MCF 10A (cell line): ENCODE measurements at places on chromosomes 3 and 15. TPM values are rescaled to one million over a fixed set of nuclear protein-coding genes. Genes with fewer than 3 reads are reported as not detected.

- DNase-seq, result no peak
Observed at GRCh38 chr15:89043031-89044002, 44.9 kb upstream of the ABHD2 start.

Gene KBTBD13
- not detected in 2 replicates for total RNA-seq

Gene KCNMB3
- total RNA-seq, result 0.15 and 0.28 TPM in 2 replicates

Gene TMEM207
- total RNA-seq, result not detected in 2 replicates

Gene UTS2B
- total RNA-seq, result 0.26 TPM in 1 of 2 replicates, not detected in the other

DNA sequence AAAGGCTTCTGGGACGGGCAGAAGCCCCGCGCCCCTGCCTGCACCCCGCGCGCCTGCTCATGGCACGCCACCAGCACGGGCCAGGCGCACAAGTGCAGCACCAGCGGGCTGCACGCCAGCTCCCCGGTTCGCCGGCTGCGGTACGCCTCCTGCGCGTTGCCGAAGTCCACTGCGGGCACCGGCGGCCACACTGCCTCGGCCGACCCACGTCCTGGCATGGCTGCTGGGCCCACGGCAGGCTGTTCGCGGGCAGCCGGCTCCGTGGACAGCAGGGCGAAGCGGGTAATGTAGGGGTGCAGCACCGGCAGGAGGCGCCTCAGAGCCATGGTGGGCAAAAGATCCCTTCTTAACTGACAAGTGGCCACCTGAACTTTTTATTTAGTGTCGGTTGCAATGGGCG is 34.8 kb downstream of the MCCC1 start:
- DNase-seq, result no peak

DNA sequence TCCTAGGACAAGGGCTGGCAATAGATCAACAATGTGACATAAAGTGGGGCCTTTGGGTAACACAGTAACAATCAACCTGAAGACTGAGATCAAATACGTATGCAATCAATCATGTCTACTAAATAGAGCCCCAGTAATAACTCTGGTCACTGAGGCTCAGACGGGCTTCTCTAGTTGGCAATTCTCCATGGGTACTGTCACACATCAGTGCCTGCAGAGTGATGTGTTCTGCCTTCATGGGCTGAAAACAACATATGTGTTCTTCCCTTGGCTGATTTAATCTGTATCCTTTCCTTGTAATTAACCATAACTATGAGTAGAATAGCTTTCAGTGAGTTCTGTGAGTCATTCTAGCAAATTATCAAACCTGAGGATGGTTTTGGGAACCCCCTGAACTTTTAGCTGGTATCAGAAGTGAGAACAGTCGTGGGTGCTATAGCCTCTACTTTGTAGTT is 113.6 kb downstream of the TMCO5A start:
- DNase-seq, result no peak

DNA sequence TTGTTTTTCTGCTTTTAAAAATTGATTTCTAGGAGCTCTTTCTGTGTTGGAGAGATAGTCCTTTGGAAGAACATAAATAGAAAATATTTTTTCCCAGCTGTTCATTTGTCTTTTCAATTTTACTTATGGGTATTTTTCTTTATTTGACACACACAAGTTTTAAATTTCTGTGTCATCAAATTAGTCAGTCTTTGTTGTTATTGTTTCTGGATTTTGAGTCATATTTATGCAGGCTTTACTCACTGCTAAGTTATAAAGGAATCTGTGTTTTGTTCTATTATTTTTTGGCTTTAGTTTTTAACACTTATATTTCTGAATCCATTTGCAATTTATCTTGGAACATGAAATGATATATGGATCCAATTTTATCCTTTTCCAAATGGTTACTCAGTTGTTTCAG is 5.9 kb upstream of the GHSR start:
- DNase-seq, result no peak

Gene EFCC1
- total RNA-seq, result not detected in 2 replicates

Gene C3orf80
- 0.28 and 0.29 TPM in 2 replicates for total RNA-seq

DNA sequence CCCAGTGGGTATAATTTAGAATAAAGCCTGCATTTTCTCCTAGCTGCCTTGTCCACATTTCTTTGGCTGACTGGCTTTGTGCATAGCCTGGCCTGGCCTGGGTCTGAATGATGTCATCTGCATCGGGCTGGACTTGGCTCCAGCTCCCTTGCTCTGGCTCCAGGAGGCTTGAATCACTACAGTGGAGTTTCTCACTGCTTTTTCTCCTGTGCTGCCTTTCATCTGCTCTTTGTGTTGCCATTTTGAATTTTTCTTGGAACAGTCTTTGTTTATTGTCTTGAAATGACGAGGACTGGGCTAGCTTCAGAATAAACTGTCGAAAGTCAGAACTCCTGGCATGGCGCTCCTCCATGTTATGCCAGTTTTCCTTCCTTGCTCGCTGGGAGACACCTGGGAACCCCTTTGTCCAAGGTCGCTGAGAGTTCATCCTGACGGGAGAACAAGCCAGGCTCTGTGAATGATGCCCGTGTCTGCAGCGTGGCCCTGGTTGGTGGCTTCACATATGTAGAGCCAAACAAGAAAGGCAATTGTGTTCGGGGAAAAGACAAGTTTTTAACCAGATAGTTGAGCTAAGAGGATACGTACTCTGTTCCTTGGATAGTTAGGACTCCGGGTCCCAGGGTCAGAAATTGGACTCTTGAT is 258.9 kb downstream of the PDZRN3 start:
- peak; percentile 32 for DNase-seq

Gene NRG4
- not detected in 2 replicates for total RNA-seq

DNA sequence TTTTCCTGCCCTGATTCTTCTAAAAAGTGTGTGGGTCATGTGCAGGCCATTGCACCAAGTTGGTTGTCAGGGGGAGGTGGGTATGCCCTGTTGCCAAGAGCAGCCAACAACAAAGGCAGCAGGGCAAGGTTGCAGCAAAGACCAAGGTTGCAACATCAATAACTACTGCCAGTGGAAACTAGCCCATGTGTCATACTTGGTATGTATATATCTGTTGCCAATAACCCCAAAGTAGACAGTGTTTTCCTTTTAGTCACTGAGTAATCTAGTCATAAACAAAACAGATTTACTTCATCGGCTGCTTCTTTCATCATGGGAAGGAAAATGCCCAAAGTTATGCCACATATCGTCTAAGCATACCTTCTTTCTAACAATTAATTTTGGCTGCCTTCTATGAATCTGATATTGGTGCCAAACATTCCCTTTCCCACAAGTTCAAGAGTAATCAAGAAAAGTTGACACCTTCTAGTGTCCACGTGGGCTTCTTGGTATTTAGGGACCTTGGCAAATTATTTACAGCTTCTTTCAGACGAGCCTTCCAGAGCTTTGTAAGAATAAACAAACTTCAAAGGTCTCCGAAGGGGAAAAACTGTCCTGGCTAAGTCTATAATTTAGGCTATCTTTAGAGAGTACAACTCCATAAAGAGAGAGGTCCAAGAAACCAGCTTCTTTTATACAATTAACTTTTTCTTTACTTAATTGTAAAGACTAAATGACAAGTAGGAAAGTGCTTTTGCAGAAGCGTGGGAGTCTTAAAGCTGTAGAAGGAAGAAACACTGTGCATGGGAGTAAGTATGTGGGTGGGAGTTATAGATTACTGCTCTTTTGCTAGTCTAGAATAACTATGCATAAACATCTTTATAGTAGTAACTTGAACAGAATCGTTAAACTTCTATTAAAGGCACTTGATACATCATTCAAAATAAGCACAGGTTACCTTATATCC is 10.0 kb upstream of the MBNL1 start:
- peak; percentile 98 for DNase-seq

Gene ZBTB47
- 10.9 and 12.4 TPM in 2 replicates for total RNA-seq

Gene NDN
- not detected in 2 replicates for total RNA-seq

- no peak for DNase-seq
Observed at GRCh38 chr15:63071288-63071909, 28.9 kb downstream of the TPM1 start.

Gene NANOGP8
- 0.75 TPM in 1 of 2 replicates, not detected in the other for total RNA-seq

GRCh38 chr15:39680868-39681267 is 100.0 kb downstream of the THBS1 start:
- no peak for DNase-seq

Gene GOLIM4
- 21.5 and 25.8 TPM in 2 replicates for total RNA-seq

DNA sequence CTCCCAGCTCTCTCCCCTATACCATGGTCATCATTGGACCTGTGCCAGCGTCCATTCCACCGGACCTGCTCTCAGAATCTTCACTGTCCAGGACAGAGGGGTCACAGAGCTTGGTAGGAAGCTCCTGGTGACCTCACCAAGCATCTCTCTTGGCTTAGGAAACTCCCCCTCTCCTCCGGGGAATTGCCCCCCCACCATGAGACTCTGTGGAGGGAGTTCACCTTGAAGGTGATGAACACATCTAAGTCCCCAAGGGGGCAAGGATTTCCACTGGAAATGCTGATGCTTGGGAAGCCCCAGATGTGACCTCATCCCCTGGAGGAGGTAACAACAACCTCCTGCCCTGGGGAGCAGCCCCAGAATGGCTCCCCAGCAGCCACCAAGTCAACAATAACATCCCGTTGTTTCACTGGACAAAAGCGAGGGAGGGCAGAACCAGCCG is 3.2 kb downstream of the SEMA7A start:
- DNase-seq, result no peak

DNA sequence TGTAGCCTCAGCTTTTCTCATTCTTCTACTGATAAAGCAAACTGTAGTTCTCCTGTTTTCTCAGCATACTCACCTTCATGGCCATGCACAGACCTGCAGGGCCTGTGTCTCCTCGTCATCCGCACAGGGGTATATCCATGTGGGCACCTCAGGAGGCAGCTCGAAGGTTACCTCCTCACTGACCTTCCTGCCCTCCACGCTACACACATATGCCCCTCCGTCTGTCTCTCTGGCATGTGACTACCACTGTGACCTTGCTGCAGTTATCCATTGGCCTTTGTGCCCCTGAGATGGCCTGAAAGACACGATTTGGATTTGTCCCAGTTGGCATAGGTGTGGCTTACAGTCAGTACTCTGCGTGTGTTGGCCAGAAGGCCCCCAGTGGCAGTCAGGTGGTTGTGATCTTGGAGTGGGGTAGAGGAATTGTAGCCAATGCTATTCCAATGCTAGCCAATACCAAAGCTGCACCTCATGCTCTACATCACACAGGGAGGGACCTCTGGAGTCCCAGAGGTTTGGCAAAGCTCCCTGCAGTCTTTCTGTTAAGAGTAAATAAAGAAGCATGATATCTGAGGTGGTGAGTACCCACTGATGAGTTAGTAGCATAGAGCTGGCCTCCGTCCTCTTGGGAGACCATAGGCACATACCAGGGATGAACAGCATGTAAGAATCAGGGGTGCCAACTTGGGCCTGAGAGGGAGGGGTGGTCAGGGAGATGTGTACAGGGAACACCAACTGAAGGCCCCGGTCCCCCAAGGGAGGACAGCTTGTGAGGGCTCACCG is 143.4 kb downstream of the EEFSEC start:
- DNase-seq, result no peak

DNA sequence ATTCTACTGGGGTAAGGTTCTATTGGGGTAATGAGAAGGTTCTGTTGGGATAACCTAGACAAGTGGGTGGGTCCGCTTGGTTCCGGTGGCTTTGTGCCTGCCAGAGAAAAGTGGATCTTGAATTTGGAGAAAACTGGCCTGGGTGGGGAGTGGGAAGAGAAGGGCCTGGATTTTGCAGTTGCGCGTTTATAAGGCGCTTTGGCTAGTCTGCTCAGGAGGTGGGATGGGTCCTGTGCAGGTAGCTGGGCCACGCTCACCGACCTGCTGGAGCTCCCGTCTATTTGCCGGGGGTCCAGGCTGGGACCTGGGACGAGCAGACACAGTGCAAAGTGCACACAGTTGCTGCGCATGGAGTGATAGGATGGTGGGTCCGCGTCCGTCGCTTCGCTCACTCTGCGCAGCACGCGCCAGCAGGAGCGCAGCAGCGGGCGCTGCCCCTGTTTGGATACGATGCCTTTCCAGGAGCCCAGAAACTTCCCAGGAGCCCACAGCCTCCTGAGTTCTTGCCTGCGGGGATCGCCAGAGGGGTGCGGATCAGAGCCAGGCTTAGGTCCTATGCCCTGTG is 1.3 kb upstream of the AP3B2 start:
- DNase-seq, result no peak

DNA sequence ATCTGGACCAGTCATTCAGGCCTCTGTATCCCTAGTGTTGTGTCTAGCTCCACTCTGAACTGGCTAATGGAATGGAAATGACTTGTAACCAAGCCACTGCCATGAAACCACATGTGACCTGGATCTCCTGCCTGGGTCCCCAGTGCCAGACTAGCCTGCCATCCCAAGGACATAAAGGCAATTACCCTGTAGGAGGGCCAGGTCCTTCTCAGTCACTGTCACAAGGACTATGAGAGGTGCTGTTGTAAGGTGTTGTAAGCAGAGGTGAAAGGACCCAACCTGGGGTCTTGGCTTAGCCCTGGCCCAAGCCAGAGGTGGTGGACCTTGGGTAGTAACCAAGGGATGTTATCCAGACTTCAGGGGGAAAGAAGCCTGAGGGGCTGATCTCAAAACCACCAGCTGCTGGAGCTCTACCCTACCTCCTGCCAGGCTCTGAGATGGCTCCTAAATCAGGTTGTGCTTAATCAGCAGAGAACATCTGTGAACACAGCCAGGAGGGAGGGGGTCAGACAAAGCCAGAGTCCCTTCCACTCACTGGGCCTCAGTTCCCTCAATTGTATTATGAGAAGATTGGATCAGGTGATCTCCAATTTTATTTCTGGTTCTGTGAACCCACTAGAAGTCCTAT is 15.7 kb upstream of the KLHL24 start:
- no peak for DNase-seq

Gene CASR
- not detected in 2 replicates for total RNA-seq

GRCh38 chr3:52047295-52047960 is 8.9 kb downstream of the DUSP7 start:
- DNase-seq, result peak; percentile 90

DNA sequence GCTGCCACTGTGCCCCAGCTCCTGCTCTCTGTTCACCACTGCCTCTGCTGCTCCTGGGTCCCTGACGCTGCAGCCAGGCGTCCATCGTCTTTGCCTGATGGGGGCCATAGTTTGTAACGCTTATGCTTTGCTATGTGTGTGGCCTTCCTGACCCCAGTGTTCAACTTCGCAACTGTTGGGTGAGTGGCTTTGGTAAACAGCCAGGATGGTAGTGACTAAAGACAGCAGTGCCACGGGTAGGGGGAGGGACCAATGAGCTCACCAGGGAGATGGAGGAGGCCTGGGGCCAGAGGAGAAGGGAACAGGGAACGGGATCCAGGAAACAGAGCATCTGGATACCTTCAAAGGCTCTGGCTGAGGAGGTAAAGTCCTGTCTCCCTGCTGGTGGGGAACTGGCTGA is 75.9 kb upstream of the ALDH1L1 start:
- DNase-seq, result no peak

DNA sequence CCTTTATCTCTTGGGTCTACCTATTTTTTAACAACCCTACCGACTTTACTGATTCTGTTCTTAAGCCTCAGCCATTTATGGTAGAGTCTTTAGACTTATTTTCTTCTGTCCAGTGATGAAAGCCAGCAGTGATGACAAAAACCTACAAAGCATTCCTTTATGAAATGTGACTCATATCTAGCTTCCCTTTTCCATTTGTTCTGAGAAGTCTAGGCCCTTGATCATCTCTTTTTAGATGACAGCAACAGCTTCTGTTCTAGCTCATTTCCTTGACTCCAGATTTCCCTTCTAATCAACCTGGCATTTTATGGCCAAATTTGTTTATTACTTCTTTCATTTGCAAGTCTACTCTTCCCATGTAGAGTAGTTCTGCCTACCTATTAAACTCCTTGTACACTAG is 36.1 kb downstream of the CFAP44 start:
- DNase-seq, result peak; percentile 0

- DNase-seq, result no peak
Observed at GRCh38 chr3:120429921-120430361, 20.9 kb downstream of the FSTL1 start.
